ENCODE measurements at places on chromosomes 2 and 18.

DNA sequence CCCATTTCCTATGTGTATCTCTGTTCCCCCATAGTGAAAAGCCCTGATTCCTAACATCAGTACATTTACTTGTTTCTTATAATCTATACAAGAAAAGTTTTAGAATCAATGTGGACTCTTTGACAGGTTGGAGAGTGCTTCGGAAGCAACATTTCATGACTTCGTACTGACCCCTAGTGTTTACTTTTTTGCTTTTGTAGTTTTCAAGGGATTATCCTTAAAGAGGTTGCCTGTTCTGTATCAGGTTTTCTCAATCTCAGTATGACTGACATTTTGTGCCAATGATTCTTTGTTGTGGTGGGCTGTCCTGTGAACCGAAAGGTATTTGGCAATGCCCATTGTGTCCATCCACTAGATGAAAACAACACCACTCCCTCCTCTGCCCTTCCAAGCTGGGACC lies 43.3 kb upstream of the SERPINB2 start:
- peak; percentile 15 for DNase-seq

DNA sequence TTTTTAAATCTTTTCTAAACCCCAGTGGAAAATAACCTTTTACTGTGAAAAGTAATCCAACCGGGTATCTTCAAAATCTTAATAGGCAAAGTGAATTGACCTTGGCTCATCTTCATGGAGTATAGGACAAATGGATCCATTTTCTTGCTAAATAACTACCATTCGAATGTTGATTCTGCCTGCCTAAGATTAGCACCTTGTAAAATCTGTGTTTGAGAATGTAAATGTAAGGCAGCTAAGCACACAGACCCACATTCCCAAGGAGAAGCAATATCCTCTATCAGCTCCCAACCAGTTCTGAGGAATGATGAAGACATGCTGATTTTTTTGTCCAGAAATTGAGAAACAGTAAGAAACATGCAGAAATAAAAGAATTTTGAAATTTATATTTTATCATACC lies 509.8 kb upstream of the SMIM21 start:
- DNase-seq: no peak

DNA sequence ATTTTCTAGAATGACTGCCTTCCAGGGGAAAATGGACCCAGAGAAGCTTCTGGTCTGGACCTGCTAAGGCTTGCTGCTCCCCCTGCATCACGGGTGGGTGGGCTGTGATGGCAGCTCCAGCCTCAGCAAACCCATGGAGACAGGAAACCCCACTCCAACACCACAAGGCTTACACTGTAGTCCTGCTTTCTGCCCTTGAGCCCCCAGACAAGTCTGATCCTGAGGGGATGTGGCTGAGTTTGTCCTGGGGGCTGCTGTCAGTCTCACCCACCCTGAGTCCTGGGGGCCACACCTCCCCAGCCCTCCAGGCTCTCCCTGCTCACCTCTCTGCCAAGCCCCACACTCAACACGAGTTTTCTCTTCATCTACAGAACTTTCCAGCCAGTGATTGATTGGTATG lies 279.4 kb downstream of the EIPR1 start:
- DNase-seq: no peak

GRCh38 chr18:54824761-54825160 lies 3.5 kb upstream of the RAB27B start:
- no peak for DNase-seq

- DNase-seq: no peak
Observed at GRCh38 chr2:212539072-212539880, 674 bp upstream of the ERBB4 start.

DNA sequence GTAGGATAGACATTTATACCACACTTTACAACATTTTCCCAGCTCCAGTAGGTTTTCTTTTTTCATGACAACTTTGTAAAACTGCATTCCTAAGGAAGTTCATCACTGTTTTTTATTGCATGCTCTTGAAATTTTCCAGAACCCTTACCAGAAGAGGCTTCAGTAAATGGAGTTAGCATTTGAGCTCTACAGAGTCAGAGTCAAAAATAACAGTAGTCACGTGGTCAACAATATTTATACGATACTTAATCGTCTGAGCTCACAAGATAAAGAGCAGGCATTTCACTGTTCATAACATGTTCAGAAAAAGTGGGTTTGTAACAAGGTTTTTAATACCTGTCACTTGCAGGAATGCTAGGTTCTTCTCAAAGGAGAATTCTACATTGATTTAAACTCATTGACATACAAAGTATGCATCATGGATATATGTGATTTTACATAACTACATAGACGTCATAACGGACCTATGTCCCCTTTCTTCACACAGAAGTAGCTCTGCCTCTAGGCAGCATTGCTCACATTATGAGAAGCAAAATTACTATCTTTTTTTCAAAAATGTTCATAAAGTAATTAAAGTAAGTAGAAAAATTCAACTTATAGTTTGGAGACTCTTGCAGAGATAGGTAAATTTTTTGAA lies 187.0 kb upstream of the COL3A1 start:
- DNase-seq: no peak

DNA sequence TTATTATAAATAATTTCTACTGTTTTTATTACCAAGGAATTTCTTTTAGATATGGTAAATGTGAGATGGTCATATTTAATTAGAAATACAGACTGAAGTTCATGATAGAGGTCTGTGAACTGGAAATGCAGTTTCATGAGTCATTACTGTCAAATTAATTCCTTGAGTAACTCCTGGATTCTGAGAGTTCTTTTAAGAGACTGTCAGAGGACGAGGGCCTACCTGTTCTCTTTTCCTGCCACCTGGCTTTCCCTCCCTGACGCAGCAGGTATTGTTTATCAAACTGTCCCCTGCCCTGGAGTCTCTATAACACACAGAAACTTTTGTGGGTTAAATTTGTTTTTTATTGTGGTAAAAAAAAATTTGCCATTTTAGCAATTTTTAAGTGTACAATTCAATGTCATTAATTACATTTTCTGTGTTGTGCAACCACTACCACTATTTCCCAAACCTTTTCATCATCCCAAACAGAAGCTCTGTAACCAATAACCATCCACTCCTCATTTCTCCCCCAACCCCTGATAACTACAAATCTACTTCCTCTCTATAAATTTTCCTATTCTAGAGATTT lies 142.6 kb downstream of the DIS3L2 start:
- DNase-seq: no peak

GRCh38 chr2:119216994-119217393 lies 6.6 kb upstream of the STEAP3 start:
- DNase-seq: no peak

DNA sequence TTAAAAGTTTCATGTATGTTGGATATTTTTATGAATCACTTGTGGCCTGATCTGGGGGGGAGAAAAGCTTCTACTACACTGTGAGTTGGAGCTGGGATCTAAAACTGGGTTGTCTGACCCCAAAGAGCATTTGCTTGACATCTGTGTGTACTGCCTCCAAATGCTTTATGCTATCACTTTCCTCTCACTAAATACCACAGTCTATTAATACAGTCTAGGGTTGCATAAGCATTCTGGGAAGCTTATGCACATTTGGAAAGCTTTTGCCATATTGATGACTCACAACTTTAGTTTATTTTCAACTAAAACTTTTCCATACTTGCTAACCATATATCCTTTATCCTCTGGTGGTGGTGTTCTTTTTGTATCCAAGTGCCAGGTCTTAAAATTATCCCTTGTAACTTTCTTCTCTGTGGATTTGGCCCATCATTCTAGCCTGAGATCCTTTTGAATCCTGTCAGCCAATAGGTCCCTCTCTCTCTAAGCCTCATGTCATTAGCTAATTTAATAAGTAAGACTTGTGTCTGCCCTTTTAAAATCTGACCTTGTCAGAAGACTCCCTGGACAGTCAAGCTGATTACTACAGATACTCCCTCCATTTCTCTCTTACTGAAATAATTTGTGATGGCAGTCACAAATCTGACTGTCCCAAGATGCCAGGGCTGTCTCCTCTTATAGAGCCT lies 72.7 kb downstream of the NXPH2 start:
- peak; percentile 60 for DNase-seq

- no peak for DNase-seq
Observed at GRCh38 chr2:185484602-185485001, 254.0 kb upstream of the FSIP2 start.

DNA sequence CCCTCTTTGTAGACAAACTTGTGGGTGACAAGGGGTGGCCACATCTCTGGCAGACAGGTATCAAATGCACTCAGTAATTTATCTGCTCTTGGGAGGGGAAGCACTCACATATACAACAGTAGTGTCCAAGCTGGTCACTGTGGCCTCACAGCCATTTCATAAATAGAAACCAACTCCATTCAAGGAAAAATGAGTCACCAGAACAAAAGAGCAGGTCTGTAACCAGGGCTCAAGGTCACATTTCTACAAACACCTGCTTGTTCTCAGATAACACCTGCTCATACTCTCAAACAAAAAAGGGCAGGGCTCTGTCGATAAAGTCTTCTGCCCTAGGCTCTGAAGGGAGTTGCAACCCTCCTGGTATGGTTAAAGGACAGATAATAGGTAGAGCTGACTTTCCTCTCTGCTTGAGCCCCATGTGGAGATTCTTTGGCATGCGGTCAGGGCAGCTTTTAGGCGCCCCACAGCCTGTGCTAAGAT lies 459.0 kb downstream of the BCL11A start:
- DNase-seq: no peak

DNA sequence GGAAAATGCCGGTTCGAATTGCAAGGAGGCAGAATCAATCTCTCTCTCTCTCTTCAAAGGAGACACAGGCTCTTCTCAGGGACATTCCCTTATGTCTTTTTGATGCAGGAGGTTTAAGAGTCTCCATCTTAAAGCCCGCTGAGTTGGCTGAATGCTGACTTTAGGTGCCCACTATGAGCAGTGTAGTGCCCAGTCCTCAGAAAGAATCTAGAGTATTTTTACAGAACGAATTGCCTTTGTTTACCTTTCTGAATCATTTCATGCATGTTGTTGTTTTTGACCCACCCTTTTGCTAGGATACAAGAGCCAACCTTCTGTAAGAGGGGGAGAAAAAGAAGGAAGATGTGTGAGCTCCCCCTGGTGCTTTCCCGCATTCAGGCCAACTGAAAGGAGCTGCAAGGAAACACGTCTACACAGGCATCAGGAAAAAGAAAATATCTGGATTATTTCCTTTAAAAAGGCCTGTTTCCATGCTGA lies 193.5 kb upstream of the TCF4 start:
- peak; percentile 49 for DNase-seq

DNA sequence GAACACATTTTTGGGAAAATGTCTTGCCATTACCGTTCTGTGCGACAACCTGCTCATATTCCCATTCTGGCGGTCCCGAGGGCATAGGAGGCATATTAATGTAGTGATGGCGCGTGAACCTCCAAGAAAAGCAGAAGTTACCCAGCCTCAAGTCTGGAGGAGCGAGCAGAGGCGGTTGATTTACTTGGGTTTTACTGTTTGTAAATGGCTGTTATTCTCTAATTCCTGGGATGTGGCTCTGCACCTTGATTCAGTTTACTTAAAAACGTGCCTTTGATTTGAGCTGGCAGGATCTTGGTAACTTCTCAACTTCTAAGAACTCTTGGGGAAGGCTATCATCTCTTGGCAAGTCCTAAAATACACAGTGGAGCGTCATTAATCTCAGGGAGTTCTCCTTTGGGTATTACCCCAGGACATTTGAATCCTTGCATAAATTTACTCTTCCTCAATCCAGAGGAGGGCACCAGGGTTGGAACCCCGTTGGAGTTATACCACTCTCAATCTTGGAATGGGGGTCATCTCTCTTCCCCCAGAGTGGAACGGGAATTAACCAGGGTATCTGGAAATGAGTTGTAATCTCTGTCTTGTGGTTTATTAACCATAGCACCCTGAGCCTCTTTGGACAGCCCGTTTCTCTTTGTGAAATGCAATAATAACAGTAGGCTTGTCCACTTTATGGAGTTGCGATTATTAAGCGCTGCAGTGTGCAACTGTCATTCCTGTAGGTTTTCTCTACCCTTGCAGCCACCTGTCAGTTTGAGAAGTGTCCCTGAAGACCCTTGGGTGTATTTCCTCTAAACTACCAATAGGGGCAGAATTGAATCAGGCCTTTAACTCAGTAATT lies 2.1 kb downstream of the HK2 start:
- DNase-seq: no peak

GRCh38 chr2:150624001-150624401 lies 136.5 kb upstream of the RND3 start:
- DNase-seq: no peak

- no peak for DNase-seq
Observed at GRCh38 chr2:168256448-168256847, 9.1 kb upstream of the STK39 start.

DNA sequence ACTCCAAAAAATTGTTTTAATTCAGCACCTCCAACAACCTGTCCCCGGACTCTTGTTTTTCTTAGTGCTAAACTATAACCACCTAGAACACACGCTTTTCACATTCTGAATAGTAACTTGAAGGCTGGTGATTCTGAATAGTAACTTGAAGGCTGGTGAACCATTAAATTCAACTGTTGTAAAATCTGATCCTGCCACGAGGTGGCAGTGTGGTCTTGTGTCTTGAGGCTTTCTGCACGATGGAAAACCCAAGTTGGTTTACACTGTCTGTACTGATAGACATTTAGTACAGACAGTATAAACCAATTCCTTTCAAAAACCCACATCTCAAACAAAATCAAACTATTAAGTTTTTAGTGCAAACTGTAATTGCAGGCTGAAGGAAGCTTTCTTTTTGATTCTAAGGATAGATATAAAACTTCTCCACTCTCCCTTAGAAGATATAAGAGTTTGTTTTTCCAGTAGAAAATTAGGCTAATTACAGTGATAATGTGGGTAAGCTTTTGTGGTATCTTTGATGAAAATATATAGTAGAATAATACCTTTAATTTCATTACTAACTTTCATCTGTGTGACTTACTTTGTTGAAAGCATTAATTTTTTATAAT lies 57.6 kb downstream of the VAPA start:
- DNase-seq: peak; percentile 52

DNA sequence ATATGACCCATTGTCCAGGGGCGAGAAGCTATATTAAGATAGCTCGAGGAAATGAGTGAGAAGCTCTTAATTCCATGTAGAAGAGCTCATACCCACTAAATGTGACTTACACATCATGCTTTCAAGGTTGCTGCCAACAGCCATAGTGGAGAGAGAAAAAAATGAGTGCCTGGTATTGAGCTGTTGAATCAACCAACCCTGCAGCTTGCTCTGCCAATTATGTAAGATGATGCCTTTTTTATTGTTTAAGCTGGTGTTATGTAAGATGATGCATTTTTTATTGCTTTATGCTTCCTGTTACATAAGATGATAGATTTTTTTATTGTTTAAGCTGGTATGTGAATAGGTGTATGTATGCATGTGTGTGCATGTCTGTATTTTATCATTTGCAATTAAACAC lies 228.2 kb downstream of the CCDC178 start:
- DNase-seq: no peak

GRCh38 chr2:117948615-117949014 lies 65.3 kb downstream of the CCDC93 start:
- DNase-seq: no peak

GRCh38 chr18:37572736-37573135 lies 7.1 kb upstream of the CELF4 start:
- DNase-seq: no peak

Measured in AG09319 (cell line).